ENCODE measurements at places on chromosomes 7 and 10.
A peak's percentile ranks its signal among the peaks of the same experiment; 100 is the strongest.

- DNase-seq, result peak; percentile 65
Observed at GRCh38 chr7:55177589-55178261, 158.9 kb downstream of the EGFR start.

DNA sequence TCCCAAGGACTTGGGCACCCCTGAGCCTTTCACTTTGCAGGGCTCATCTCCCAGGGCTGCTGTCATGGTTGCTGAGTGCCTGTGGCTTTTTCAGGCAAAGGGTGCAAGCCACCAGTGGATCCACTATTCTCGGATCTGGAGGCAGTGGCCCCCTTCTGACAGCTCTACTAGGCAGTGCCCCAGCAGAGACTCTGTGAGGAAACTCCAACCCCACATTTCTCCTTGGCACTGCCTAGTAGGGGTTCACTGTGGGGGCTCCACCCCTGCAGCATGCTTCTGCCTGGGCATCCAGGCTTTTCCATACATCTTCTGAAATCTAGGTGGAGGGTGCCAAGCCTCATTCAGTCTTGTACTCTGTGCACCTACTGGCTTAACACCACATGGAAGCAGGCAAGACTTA, 675.0 kb upstream of the MBL2 start:
- DNase-seq, result no peak

GRCh38 chr10:11647676-11648075, 36.2 kb upstream of the USP6NL start:
- no peak for DNase-seq

GRCh38 chr10:16923309-16923708, 106.1 kb upstream of the RSU1 start:
- no peak for DNase-seq

DNA sequence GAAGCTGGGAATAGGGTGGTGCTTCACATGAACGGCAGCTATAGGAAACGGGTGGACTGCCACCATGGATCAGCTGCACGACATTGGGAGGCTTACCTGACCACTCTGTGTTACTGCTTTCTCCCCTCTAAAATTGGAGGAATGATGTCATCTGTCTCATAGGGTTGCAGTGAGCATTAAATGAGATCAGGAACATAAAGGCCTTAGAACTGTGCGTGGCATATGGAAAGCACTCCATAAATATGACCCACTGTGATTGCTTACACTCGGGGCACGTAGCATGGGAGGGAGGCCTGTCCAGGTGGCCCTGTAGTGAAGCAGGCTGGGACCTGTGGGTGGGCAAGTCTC, 9.7 kb downstream of the C10orf62 start:
- DNase-seq, result no peak

DNA sequence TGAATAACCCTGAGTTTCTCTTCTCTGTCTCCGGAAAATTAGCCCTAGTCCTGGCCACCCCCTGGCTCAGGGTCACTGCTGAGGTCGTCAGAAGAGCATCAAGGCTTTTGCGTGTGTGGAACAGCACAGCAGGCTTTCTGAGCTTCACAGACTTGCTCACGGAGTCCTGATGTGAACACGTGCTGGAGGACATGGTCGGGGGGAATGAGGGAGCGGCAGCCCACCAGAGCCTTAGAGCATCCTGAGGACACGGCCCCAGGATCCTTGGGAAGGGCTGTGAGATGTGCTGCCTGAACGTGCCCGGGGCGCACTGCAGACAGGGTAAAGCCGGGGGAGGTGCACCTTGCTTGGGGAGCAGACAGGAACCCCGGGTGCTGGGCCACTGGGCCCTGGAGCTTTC, 28.8 kb downstream of the TMEM120A start:
- no peak for DNase-seq

GRCh38 chr10:43407148-43407575, 1.8 kb downstream of the HNRNPF start:
- DNase-seq, result peak; percentile 87

- no peak for DNase-seq
Observed at GRCh38 chr10:123682477-123682876, 16.3 kb downstream of the GPR26 start.

DNA sequence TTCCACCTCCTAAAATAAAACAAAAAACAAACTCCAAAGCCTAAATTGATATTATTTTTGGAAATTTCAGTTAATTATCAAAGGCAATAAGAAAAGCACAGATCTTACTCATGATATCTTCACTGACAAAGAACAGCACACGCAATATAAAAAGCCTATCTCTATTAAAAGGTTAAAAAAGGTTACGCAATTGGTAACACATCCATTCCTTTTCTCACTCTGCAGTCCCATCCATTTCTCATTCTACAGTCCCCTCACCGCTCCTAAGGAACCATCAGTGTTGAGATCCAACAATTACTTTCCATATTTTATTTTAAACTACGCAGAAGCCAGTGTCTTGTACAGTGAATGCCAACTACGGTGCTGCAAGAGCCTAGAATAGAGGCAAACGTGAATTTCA, 1.3 kb downstream of the SEC61G start:
- peak; percentile 10 for DNase-seq

DNA sequence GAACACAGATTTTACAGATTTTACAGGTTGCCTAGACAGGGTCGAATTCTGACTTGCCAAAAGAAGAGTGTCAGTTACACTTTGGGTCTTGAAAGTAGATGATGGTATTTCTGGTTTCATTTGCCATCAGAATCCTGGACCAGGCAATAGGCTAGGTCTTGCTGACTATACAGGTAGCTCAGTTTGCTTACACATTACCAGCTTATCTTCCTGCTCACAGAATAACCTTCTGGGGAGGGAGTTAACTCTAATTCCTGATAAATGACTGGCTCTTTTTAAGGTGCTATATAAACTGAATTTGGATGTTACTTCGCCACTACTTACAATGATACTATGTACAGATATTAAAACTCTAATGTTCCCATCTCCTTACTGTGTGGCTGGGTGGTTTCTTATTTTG, 39.8 kb downstream of the GBF1 start:
- DNase-seq, result no peak

DNA sequence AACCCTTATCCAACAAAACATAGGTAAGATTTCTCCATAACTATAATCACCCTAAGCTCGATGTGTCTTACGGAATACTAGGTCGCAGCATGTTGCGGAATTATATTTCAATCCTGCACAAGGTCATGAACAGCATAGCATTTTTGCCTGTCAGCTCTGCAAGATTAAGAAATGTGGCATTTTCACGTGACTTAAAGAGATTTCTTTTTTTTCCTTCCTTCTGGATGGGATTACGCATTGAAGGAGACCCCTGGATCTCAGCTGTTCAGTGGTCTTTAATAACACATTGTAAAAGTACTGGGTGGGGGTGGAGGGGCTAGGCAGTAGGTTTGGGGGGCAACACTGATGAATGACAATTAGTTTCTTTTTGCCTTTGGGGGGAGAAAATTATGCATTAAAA, 106.7 kb downstream of the CUBN start:
- no peak for DNase-seq

DNA sequence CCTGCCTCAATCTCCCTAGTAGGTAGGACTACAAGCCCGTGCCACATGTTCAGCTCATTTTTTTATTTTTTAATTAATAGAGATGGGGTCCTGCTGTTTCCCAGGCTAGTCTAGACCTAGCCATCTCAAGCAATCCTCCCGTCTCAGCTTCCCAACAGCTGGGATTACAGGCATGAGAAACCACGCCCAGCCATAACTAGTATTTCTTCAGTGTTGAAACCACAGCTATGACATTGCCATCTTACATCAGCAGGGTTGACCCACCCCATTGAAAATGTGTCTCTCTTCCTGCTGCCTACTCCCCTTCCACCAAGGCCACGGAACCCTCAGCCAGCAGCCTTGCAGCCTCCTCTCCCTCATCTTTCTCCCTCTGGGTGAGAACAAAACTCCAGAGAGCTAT, 62.1 kb upstream of the ZNF746 start:
- DNase-seq, result peak; percentile 67

- peak; percentile 17 for DNase-seq
Observed at GRCh38 chr10:127243490-127244272, 47.3 kb upstream of the INSYN2A start.

GRCh38 chr10:78173360-78174015, 139.8 kb downstream of the RPS24 start:
- peak; percentile 7 for DNase-seq

- DNase-seq, result no peak
Observed at GRCh38 chr10:51215951-51216834, 141.9 kb downstream of the PRKG1 start.

DNA sequence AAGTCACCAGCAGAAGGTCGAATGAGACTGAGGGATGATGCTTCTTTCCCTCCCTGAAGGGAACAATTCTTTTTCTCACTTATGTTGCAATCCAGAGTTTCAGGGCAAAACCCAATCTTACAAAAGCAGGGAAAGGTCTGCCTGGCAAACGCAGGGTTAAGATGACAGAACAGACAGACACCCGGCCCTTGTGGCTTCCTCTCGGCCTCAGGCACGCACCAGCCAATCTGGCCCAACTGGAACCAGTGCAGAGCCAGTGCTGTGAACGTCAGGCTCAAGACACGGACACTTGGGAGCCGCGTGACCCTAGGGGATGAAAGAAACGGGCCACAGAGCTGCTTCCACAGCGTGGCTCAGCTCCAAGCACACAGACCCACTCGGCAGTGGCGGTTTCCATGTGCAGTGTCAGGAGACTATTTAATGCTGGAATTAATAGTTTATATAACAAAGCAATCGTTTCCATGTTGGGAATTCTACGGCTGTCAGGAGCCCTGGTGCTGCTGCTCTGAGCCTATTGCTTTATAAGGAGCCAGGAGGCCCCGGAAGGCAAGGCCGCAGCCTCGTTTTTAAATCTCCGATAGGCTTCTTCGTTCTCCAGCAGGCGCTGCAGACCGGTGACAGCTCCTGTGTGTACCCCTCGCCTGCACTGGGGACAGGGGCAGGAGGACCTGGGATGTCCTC, 198.4 kb downstream of the DIP2C start:
- peak; percentile 19 for DNase-seq

- no peak for DNase-seq
Observed at GRCh38 chr7:5382281-5382892, 41.2 kb downstream of the TNRC18 start.

GRCh38 chr7:738723-739454, 11.8 kb upstream of the PRKAR1B start:
- DNase-seq, result no peak

GRCh38 chr7:38822549-38822948, 86.4 kb downstream of the VPS41 start:
- no peak for DNase-seq

GRCh38 chr10:115981081-115981480, 291.9 kb downstream of the GFRA1 start:
- no peak for DNase-seq

GRCh38 chr7:93062599-93062998, 55.2 kb downstream of the SAMD9 start:
- DNase-seq, result no peak

GRCh38 chr10:84026821-84027257, 112.5 kb upstream of the GHITM start:
- peak; percentile 42 for DNase-seq

DNA sequence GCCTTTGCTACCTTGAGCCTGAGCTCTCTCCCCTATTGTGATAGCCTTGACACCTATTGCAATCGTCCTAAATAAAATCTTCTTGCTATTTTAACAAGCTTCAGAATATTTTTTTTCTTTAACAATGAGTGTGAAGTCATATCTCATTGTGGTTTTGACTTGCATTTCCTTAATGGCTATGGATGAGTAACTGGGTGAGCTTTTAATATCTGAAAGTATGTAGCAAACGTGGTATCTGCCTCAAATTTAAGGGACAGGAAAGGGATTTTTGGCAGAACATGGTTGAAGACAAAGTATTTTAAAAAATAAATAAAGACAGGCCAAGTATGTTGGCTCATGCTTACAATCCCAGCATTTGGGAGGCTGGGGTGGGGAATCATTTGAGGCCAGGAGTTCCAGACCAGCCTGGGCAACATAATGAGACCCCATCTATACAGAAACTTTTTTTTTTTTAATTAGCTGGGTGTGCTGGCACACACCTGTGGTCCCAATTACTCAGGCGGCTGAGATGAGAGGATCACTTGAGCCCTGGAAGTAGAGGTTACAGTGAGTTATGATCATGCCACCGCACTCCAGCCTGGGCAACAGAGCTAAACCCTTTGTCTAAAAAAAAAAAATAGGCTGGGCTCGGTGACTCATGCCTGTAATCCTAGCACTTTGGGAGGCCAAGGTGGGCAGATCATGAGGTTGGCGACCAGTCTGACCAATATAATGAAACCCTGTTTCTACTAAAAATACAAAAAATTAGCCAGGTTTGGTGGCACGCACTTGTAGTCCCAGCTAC, 319.3 kb upstream of the NRP1 start:
- DNase-seq, result peak; percentile 44

DNA sequence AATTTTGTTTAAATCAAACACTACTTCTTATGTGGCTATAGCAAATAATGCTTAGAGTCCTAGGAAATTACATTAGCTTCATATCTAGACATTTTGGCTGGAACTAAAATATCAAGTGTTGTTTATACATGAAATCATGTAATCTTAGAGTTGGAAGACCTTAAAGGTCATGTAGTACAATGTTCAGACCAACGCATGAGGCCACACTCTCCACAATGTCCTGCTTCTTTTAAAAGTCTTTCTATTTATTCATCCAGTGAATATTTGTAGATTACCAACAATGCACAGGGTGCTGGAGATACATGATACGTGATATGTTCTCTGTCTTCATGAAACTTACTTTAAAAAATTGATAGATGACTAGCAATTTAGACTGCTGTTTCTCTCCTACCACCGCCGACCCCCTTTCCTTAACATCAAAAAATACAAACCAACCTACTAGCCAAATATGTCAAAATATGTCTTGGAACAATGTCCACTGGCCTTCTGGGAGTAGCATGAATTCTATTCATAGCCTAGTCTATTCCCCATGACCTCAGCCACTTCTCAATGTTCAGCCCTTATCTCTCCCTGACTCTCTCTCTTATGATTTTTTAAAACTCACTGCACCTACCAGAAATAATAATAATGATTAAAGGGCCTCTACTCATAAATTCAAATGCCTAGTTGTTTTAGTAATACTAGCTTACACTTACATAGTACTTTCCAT, 59.5 kb upstream of the CAV2 start:
- DNase-seq, result no peak

- DNase-seq, result no peak
Observed at GRCh38 chr7:107187774-107188173, 19.0 kb downstream of the HBP1 start.

DNA sequence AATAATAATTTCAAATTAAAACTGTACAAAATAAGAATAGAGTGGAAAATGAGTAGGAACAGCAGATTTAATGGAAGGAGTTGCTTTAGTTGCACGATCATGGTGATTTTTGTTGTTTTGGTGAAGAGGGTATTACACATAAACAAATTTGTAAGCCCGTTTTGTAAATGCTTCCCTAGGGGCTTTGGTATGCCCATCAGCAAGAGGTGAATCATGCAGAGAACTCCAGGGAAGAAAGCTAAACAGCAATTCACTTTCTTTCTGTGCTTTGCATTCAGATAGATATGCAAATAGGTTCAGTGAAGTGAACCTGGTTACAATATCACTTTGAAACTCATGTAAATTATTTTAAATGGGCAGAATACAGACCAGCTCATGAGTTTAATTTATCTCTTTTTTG, 422.2 kb upstream of the MTPN start:
- DNase-seq, result no peak

- no peak for DNase-seq
Observed at GRCh38 chr10:122206471-122207065, 64.5 kb upstream of the BTBD16 start.
